A549 treated with CpdA at 1 μM for 4 hours (cell line): ENCODE measurements at places on chromosomes 12 and 14. TPM values are rescaled to one million over a fixed set of nuclear protein-coding genes. Genes with fewer than 3 reads are reported as not detected.

Gene RAPGEF3
- total RNA-seq = 0.57 to 0.94 TPM (median 0.72 TPM) in 5 replicates

Gene DCN
- not detected in 5 replicates for total RNA-seq

Gene DEPDC4
- total RNA-seq = 1.3 to 2.2 TPM (median 1.5 TPM) in 5 replicates

Gene CMTM5
- not detected in 5 replicates for total RNA-seq

Gene PIANP
- total RNA-seq = 0.43 to 1.0 TPM (median 0.87 TPM) in 5 replicates

Gene NPC2
- total RNA-seq = 222 to 318 TPM (median 245 TPM) in 5 replicates

Gene KRT6C
- total RNA-seq = not detected in 5 replicates

Gene USP44
- 0.08 to 0.26 TPM (median 0.17 TPM) in 5 replicates for total RNA-seq

Gene LAG3
- 0.87 to 2.2 TPM (median 1.6 TPM) in 5 replicates for total RNA-seq

Gene GLI1
- 7.1 to 13.9 TPM (median 12.0 TPM) in 5 replicates for total RNA-seq

Gene ETFBKMT
- 0.66 to 1.4 TPM (median 1.1 TPM) in 5 replicates for total RNA-seq

Gene CCDC196
- total RNA-seq = not detected in 5 replicates

Gene IL22
- total RNA-seq = not detected in 5 replicates

Gene CHST11
- total RNA-seq = 26.7 to 36.9 TPM (median 35.2 TPM) in 5 replicates

Gene NGB
- total RNA-seq = not detected in 5 replicates

Gene DIABLO
- total RNA-seq = 74.4 to 81.2 TPM (median 77.1 TPM) in 5 replicates

Gene ARHGDIB
- total RNA-seq = 0.86 to 2.5 TPM (median 1.1 TPM) in 5 replicates

Gene VWF
- total RNA-seq = 0.09 to 0.48 TPM (median 0.15 TPM) in 5 replicates

Gene GSC
- 0.23 to 0.68 TPM (median 0.44 TPM) in 5 replicates for total RNA-seq

Gene KRT8
- total RNA-seq = 2,787 to 3,378 TPM (median 3,286 TPM) in 5 replicates

Gene KCNA1
- total RNA-seq = not detected in 5 replicates

Gene CCDC38
- 0.06 to 0.24 TPM (median 0.12 TPM) in 5 replicates for total RNA-seq

Gene SLC5A8
- not detected in 5 replicates for total RNA-seq

Gene AHNAK2
- 178 to 245 TPM (median 196 TPM) in 5 replicates for total RNA-seq

Gene ATL1
- total RNA-seq = 3.9 to 6.3 TPM (median 4.7 TPM) in 5 replicates

Gene GNB3
- 1.7 to 2.4 TPM (median 1.9 TPM) in 5 replicates for total RNA-seq

Gene SERPINA5
- total RNA-seq = 0.06 to 0.29 TPM (median 0.14 TPM) in 4 of 5 replicates, not detected in the other

Gene TNFAIP2
- 362 to 451 TPM (median 405 TPM) in 5 replicates for total RNA-seq

Gene GDF3
- not detected in 5 replicates for total RNA-seq

Gene FLRT2
- 3.3 to 5.0 TPM (median 3.8 TPM) in 5 replicates for total RNA-seq
